ENCODE measurements at places on chromosomes 1 and 21.

- no peak for DNase-seq
These were observed 171.6 kb downstream of the S1PR1 start for GRCh38 chr1:101408212-101409042.

DNA sequence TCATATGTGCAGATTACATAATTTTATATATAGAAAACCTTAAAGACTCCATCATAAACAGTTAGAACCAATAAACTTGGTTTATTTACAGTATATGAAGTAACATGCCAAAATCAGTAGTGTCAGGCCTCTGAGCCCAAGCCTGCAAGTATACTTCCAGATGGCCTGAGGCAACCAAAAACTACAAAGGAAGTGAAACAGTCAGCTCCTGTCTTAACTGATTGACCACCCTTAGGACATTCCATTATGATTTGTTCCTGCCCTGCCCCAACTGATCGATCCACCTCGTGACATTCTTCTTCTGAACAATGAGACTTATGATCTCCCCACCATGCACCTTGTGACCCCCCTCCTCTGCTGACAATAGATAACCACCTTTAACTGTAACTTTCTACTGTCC lies 630.3 kb downstream of the AMY1C start:
- no peak for DNase-seq

DNA sequence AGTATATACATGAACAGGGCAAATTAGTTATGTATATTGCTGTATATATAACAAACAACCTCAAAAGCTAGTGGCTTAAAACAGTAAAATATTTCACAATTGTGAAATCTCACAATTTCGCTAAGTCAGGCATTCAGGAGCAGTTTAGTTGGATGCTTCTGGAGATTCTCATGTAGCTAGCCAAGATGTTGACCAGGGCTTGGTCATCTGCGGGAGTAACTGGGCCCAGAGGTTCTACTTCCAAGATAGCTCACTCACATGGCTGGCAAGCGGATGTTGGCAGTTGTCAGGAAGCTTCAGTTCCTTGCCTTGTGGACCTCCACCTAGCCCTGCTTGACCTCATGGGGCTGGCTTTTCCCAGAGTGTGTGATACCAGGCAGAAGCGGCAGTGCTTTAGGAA lies 95.6 kb downstream of the TTC3 start:
- no peak for DNase-seq

DNA sequence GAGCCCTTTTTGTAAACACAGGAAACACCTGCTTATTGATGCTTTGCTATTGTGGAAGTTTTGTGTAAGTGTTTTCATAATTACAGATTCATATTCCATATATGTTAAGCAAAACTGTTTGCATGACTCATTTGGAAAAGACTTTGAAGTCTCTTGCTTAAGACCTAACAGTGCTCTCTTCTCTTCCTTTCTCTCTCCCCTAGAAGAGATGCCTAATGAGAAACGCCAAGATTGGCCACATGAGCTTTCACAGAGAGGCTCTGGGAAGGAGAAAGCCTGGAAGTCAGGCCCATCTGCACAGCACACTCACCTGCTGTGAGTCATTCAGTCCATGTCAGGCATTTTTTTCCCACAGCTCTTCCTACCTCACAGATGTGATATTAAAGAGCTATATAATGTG lies 101.6 kb upstream of the PALMD start:
- DNase-seq = peak; percentile 36
